ENCODE measurements at places on chromosomes 11 and 22.
A peak's percentile ranks its signal among the peaks of the same experiment; 100 is the strongest.

DNA sequence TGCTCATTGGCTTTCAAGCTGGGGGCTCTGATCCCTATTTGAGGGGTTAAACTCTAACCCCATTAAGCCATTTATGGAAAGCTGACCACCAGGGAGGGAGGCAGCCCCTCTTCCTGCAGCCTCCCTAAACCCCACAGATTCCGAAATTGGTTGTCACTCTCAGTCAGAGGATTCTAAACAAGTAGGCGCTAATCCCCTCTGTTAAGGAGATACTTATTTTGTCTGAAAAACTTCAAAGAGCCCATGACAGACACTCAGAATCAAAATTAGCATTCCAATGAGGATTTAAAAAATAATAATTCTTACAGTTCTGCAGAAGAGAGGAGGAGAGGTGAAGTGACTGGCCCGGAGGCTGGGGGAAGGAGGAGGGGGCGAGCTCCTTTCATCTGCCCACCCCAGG lies 69.7 kb upstream of the LMO1 start:
- DNase-seq, result no peak

DNA sequence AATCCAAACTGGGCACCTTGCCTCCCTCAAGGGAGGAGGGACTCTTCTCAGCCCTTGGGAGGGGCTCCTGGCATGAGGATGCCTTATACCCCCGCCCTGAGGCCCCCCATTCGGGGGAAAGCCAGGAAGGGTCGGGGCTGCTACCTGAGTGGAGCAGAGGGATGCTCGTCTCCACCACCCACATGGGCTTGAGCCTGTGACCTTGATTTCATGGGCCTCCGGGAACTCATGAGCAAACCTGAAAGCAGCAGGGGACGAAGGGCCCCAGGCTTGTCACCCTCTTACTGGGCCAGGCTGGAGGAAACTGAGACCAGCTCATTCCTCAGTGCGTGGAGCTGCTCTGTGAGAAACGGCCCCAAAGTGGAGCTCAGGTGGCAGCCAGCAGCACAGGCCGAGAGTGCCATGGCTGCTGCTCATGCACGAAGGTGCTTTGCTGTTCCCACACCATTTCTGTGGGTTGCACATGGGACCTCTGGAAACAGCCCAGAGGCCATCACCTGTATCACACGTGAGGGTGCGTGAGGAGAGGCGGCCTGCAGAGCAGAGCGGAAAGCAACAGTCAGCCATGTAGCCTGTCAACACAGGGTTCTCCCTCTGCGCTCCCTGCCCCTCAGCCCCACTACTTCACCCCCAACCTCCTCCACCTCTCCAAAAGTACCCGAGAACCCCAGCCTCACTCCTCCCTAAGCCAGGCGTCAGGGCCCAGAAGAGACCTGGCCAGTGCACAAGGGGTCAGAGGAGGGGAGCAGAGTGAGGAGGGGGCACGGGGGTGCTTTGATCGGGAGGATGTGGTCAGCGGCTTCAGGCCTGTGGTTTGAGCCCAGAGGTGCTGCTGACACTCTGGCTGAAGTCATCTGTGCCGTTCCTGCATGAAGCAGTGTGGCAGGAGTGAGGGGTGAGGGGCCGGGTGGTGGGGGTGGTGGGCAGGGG lies 14.1 kb upstream of the IL2RB start:
- no peak for DNase-seq

DNA sequence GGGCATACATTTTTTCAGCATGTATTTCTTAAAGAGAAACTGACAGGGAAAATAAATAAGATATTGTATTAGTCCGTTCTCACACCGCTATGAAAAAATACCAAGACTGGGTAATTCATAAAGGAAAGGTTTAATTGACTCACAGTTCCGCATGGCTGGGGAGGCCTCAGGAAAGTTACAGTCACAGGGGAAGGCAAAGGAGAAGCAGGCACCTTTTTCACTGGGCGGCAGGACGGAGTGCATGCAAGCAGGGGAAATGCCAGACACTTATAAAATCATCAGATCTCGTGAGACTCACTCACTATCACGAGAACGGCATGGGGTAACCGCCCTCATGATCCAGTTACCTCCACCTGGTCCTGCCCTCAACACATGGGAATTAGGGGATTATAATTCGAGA lies 44.2 kb downstream of the PPFIA1 start:
- DNase-seq, result no peak

GRCh38 chr11:35983981-35984380 lies 40.1 kb downstream of the LDLRAD3 start:
- no peak for DNase-seq

- DNase-seq, result no peak
Measured at GRCh38 chr22:28329186-28330073, 350.2 kb downstream of the TTC28 start.

- no peak for DNase-seq
Measured at GRCh38 chr22:47397673-47398072, 635.2 kb downstream of the TBC1D22A start.

- DNase-seq, result peak; percentile 61
Measured at GRCh38 chr11:119722281-119722794, 6.7 kb downstream of the NECTIN1 start.

DNA sequence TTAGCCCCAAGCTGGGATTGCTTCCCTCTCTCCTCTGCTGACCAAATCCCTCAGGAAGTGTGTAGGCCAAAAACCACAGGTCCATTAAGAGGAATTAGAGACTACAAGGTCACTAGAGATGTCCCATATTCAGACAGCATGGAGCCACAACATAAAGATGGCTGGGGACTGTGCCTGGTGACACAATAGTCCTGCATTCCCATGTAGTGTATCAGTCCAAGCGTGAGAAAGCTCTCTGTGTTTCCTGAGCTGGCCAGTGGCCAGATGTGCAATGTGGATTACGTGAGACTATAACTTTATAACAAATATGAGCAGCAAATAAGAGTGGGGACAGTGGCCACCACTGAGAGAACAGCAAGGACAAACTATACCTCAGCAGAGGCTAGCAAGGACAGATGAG lies 7.6 kb upstream of the MS4A10 start:
- no peak for DNase-seq

- DNase-seq, result no peak
Measured at GRCh38 chr22:41998361-41999261, at the start of gene WBP2NL. TSS of gene WBP2NL (plus strand) at chr22:41998788. CDS start at chr22:41998819, 31 bp downstream.

- DNase-seq, result no peak
Measured at GRCh38 chr22:32329202-32329645, 28.4 kb upstream of the RFPL3 start.

DNA sequence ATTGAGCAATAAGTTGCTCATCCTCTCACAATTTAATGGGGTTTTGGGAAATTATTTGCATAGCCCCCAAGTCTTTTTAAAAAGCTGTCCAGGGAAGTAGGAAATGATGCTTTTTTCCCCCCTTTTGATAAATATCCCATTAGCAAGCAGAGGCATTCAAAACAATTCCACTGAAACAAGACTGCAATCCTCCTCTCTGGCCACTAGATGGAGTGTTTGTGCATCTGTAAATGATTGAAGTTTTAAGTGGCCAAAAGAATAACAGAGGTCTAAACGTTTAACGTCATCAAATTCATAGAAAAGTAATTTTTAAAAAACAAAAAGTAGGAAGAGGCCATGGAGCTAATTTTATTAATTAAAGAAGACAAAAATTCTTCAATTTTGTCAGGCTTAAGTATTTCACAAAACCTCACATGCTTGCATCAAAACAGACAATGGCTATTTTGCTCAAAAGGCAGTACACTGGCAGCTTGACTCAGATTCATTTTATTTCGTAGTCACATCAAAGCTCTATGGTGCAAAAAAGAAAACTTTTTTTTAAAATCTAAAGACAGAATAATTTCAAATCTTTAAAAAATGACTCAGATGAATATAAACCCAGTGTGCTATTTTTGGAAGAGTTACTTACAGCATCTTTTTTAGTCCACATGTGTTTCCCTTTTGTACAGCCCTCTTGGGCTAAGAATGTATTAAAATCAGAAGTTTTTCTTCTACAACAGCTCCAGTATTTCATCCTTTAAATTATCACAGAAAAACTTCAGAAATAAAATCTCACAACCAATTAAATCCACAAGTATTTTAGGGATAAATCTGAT lies 17.8 kb downstream of the CHORDC1 start:
- DNase-seq, result no peak

- no peak for DNase-seq
Measured at GRCh38 chr11:19455731-19456130, 215.0 kb upstream of the E2F8 start.

DNA sequence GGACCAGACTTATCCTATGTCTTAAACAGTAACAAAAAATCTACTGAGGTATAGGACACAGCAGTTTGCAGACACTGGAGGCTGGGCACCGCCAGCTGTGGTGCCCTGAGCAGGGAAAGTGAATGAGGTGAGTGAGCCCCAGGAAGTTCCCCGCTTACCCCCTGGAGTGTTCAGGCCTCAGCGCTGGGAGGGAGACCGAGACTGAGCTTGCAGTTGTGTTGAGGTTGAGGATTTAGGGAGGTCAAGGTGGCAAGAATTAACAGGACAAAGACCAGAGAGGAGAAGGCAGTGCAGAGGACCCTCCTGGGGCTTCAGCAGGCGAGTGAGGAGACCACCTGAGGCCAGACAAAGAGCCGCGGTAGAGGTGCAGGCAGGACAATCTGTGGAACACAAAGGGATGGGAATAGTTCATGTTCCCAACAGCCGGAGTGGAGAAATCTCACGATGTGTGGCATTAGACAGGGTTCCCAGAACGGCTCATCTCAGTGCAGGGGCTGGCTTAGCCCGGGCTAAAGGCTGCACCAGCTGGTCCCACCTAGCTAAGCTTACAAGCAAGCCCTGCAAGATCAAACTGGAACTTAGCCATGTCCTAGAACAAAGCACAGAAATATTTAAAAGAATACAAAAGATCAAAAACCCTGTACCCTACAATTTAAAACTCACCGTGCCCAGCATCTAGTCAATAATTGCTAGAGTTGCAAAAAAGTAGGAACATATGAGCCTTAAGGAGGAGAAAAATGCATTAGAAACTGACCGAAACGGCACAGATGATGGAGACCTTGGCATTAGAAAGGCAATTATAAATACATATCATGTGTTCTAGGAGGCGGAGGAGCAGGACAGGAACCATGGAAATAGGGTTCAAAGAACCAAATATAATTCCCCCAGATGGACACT lies 47.4 kb upstream of the PITPNB start:
- no peak for DNase-seq

DNA sequence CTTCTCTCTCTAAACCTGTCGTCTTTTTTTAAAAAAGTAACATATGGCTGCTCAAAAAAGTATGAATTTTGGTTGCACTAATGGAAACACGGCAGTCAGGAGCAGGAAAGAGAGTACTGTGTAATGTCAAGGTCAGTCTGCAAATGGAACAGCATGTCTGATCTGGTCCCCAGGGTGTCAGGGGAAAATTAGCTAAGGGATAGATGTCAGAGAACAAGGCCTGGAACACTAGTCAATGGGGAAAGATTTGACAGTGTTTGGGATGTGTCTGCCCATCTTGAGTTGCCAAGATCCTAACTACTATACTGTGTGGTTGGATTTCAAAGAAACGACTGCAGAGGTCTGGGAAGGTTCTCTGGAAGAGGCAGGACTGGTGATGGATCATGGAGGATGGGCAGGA lies 65.7 kb upstream of the PHOX2A start:
- DNase-seq, result no peak

GRCh38 chr11:83744620-83745192 lies 458.5 kb upstream of the CCDC90B start:
- DNase-seq, result no peak

- no peak for DNase-seq
Measured at GRCh38 chr11:128338811-128339210, 248.5 kb downstream of the ETS1 start.

- DNase-seq, result no peak
Measured at GRCh38 chr22:48208894-48209293, 1446.4 kb downstream of the TBC1D22A start.

- DNase-seq, result no peak
Measured at GRCh38 chr11:13944016-13944415, 18.5 kb upstream of the SPON1 start.

DNA sequence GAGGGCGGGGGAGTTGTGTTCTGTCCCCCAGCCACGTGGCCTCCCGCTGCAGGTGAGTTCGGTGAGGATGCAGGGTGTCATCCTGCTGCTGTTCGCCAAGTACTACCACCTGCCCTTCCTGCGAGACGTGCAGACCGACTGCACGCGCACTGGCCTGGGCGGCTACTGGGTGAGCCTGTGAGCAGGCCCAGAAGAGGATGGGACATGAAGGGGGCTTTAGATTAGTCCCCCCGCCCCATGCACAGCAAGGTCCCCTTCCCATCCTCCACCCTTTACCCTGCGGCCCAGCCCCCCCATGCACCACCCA lies 4.1 kb downstream of the INPP5J start:
- DNase-seq, result no peak

DNA sequence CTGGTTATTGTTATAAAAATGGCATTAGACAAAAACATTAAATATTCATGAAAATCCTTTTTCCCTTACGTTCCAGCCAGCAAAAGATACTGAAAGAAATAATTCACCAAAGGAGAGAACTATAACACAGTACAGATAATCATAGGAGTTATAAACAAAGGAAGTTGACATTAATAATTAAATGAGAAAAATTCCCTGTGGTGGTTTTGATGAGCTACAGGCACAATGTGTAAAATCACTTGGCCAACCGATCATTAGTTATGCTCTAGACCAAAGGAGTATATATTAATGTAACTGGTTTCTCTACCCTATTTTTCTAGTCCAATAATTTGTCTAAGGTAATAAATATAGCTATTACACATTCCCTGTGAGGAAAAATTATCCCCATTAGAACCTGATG lies 534.7 kb downstream of the CNTN5 start:
- no peak for DNase-seq

DNA sequence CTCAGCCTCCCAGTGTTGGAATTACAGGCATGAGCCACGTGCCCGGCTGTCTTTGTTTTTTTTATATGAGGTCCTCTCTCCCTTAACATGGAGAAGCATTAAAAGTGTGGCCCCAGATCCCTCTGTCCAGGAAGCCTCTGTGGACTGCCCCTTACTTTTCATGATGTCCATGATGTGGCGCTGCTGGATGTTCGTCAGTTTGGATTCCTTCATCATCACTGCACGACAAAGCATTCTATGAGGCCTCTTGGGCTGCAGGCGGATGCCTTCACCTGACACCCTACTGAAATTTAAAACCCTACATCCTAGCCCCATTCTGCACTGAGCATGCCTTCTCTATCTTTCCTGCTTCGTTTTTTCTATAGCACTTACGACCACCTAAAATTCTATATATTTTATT lies 2.1 kb downstream of the C22orf23 start:
- no peak for DNase-seq

GRCh38 chr11:3004481-3004880 lies 12.4 kb upstream of the NAP1L4 start:
- DNase-seq, result no peak

DNA sequence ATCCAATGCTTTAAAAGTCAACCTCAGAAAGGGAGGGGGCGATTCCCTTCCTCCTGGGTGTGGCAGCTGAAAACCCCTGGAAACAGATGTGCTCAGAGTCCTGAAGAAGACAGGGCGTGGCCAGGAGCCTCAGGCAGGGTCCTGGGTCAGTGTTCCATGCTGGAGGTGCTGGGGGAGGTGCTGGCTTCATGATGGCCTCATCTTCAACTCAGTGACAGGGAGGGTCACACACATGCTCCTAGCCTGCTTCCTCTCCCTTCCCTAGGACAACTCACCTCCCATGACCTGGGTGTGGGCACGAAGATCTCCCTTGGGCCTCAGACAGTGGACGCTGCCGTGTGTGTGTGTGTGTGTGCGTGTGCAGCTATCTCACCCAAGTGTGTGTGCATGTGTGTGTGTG lies 245.6 kb upstream of the B3GAT1 start:
- DNase-seq, result no peak

All from COR-L47 (cell line).